Stimulated activated CD4-positive, alpha-beta T cell treated with anti-CD3 and anti-CD28 coated beads, Interleukin-2, amount 100 ng/mL, for 24 hours (primary cell): ENCODE measurements at places on chromosomes 13 and 19.

GRCh38 chr13:36885901-36886300 is 34.1 kb downstream of the SMAD9 start:
- no peak for DNase-seq

GRCh38 chr13:112828756-112829155 is 138.9 kb downstream of the ATP11A start:
- DNase-seq: no peak

DNA sequence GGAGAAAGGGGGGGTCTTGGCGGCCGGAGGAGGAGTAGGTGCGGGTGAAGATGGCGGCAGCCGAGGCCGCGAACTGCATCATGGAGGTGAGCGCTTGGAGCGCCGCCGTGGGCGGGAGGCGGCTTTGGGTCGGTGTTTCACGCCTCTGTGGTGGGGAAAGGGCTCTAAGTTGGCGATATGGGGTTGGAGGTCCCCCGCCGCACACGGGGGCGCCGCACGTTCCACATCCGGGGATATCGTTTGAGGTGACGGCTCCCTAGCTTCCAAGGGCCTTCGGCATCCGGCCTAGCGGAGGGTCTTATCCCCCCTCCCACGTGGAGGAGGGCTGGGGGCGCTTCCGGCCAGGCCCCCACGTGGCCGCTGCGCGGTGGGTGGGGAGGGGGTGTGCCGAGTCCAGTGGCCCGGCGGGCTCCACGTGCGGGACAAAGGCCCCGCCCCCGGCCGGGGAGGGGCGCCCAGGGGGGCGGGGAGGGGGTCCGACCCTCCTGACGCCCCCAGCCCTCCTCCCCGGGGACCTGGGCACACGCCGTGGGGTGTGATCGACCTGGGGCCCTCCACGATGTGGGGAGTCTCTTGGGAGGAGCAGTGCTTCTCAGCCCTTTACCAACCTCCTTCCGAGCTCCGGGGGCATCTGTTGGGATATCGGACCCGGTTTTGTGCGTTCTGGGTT is at the start of gene PRMT1:
Gene PRMT1 (plus strand): TSS at position 41 of the 670 bp plus-strand sequence. CDS start 10 bp downstream, at position 51.
- DNase-seq: peak; percentile 67

- DNase-seq: no peak
Observed at GRCh38 chr19:44813070-44813840, 4.4 kb downstream of the BCAM start.

DNA sequence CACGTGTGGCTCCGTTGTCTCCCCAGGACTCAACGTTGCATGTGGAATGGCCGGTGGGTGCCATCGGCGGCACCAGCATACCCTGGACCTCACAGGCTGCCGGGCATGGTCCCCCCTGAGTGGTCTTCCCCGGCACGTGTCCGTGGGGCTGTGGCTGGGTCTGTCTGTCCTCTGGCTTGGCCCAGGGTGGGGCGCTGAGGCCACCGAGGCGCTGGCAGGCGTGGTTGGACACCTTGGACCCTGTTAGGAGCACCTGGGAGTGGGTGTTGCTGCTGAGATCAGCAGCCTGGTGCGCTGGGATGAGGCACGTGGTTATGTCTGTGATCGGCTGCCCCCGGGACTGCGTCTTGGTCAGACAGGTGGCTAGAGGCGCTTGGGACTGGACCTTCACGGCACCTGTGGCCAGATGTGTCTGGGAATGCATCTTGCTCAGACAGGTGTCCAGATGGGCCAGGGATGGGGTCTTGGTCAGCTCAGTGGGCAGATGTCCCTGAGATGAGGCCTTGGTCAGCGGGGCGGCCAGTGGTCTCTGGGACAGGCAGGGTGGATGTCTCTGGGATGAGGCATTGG is 9.2 kb downstream of the IQCN start:
- DNase-seq: no peak

- DNase-seq: no peak
Observed at GRCh38 chr19:48413879-48414587, 20.6 kb downstream of the GRIN2D start.

DNA sequence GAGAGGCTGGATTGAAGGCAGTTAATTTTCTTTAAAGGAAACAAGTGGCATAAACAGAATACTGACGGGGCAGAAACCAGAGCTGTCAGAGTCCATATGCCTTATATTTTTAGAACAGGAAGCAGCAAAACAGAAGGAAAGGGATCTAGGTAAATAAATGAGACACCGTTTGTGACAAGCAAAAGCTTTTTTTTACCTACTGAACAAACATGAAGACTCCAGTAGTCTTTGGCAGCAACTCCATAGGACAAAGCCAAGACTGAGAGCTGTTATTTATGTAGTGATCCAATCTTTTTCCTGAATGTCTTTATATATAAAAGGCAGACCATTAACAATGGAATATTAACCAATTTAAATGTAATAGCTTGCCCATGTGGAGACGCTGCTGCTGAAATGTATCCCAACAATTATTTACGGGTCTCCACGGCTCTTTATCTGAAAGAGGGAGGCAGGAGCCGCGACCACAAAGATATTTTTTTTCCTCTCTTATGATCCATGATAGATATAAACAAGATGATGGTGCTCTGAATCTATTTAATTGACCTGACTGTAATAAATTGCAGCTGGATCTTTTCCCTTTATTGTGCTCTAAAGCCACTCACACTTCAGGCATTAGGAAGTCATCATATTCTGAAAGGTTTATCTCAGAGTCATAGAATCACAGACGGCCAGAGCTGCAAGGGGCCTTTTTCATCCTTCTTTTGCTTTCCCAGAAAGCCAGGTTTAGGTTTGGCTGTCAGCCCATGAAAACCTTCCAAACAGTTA is 687.8 kb downstream of the EFNB2 start:
- no peak for DNase-seq

- DNase-seq: no peak
Observed at GRCh38 chr19:33685541-33685940, 63.8 kb downstream of the CHST8 start.

GRCh38 chr19:6705931-6706632 is 14.4 kb downstream of the C3 start:
- DNase-seq: no peak

DNA sequence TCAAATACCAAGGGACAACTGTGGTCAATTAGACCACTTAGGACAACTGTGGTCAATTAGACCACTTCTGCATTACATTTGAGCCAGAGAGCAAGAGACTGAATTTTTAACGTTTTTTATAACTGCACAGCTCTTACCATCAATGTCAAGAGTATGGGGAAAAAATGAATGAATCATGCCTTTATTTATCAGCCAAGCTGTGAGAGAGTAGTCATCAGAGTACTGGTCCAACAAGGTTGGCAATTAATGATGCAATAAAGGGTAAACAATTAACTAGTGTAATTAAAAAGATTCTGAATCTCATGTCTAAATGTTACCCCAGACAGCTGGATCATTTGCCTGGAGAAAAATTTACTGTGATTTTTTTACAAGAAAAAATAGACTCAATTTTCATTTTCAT is 381.1 kb downstream of the LIG4 start:
- DNase-seq: no peak

DNA sequence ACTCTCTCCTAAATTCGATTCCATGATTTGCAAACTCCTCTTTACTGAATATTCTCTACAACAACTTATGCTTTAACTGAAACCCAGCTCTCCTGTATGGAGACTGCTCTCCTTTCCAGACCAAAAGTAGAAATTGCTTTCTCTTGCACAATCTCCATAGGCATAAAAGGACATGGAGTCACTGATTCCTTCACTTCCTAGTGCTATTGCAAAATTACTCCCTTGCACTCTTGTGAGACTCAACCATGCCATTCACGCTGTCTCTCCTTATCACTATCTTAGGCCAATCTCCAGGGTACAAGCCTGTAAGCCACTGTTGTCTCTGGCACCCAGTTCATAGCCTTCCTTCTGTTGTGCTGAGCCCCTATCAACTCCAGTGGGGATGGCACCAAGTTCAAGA is 30.6 kb downstream of the SERPINE3 start:
- no peak for DNase-seq

DNA sequence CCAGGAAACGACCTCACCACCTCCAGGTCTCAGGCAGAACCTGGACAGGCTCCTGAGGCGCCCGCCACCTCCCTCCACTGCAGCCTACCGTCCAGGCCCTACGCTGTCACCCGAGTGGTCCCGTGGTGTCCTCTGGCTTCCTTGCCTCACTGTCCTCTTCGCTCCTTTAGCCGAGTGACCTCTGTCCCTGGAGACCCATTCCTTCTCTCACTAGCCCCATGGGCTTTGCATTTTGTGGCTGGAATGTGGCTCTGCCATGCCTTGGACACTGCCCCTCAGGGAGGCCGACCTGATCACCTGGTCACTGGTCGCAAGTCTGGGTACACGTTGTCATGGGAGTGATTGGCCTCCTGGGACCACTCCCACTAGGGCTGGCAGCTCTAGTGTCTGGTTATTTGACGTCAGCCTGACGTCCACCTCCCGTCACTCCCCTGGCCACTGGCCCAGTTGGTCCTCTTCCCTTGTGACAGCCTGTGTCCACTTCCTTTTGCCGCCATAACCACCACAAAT is 17.9 kb downstream of the SLC25A42 start:
- no peak for DNase-seq

DNA sequence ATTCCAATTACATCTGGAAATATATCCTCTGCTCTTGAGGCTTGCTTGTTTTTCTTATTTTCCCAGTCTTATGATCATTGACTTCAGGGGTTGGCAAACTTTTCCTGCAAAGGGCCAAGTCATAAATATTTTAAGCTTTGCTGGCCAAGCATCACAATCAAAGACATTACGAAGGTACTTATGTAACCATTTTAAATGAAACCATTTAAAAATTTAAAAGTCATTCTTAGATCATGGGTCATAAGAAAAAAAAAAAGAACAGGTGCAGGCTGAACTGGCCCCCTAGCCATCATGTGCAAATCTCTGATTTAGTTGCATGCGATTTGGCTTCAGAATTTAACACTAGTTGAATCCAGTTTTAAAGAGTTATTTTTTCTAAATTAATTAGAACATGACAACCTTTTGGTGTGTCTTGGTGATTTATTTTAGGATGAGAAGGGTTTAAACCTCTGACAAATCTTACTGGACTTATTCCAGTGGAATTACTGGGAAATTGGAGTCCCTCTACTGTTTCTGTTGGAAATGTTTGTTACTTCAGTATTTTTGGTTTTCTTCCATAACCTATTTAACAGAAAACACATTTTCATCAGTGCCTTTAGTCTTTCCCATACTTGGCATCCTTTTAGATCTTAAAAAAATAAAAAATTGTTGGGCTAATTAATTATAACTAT is 148.1 kb downstream of the NHLRC3 start:
- no peak for DNase-seq

DNA sequence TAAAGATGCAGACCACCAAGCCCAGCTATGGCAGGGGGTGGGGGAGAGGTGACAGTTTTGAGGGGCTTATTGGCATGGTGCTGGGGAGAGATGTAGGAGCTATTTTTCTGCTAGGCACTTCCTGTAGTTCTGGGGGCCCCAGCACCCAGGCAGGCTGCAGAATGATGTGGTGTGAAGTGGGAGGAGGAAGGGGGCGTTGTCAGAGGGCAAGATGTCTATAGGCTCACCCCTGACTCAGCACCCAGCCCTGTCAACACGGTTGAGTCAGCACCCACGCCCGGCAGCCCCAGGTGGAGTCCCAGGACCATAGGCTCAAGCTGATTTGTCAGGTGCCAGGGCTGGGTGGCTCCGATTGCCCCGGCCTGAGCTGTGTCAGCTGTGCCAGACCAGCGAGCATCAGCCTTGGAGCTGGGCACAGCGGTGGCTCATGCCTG is 5.8 kb downstream of the KLF2 start:
- DNase-seq: peak; percentile 94
